NCI-H524 treated with DMSO at 0.1 percent for 48 hours (cell line): ENCODE measurements at places on chromosomes 2 and 18.

GRCh38 chr2:20584399-20585358 is 66.2 kb downstream of the HS1BP3 start:
- no peak for DNase-seq

DNA sequence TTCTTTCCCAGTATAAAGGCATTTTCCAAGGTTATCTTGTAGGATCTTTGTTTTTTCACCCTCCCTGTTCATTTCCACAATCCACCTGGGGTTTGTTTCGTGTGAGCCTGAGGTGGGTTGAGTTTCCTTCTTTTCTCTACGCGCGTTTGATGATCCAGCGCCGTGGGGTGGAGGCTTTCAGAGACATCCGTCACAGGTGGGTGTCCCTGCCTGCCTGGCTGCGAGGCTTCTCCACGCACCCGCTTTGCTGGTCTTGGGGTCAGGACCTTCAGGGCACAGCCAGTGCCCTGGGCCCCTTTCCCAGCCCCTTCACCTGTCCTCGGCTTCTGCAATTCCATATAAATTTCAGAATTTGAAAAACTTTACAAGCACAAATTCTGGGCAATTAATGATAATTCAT is 109.0 kb upstream of the ALKAL2 start:
- no peak for DNase-seq

DNA sequence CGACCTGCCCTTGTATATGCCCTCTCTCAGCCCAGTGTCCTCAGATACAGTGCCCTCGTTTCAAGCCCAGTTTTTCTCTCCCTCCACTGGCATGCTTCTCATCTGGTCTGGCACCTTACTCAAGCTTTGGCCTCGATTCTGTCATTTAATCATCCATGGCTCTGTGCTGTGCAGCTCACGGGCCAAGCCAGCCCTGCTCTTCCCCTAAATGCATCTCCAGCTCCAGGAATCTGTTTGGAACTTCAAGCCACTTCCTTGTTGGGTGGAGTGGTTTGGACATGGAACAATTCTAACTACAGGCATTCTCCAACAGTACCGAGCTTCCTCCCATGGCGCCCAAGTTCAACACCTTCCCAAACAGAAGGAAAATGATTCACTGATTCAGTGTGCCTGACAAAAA is 76.7 kb upstream of the ZNF397 start:
- no peak for DNase-seq

GRCh38 chr2:168182550-168183249 is 64.7 kb downstream of the STK39 start:
- DNase-seq: no peak

DNA sequence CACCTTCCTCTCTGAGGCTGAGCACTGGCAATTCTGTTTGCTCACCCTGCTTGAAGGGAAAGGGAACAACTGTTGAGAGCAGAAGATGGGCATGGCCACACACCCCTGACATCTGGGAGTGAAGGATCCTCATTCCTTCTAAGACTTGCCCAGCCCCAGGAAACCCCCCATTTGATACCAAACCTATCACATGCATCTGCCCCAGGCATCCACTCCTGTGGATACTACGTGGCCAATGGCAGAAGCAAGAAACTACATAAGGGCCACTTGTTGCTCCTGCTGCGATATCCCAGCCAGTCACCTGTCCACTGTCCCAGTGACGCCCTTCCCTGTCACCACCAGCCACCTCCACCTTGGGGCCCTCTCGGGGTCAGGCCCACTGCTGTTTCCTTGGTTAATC is 185.2 kb downstream of the SMAD2 start:
- no peak for DNase-seq

- DNase-seq: peak; percentile 85
These were observed 307.3 kb upstream of the FBXO11 start for GRCh38 chr2:48213646-48214045.

DNA sequence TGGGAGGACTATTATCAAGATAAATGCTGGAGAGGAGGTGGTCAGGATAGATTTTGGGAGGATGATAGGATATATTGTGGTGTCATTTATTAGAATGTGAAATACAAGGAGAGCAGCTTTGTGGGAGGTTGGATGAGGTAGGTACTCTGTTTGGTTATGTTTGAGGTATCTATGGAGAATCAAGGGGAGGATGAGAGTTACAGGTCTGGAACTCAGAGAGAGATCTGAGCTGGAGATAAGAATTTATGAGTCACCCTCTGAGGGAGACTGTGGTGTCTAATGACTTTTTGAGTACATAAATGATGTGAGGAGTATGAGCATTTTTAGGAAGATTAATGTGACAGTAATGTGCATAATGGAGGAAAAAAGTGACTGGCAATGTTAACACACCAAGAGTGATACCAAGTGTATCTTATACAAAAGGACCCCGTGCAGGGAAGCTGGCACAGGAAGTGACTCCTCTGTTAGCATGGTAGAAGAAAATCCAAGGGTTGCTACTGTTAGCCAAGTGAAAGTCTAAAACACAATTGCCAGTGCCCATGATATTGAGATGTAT is 48.2 kb downstream of the CRIM1 start:
- no peak for DNase-seq

- no peak for DNase-seq
These were observed 14.4 kb upstream of the STAT4 start for GRCh38 chr2:191165176-191165643.

DNA sequence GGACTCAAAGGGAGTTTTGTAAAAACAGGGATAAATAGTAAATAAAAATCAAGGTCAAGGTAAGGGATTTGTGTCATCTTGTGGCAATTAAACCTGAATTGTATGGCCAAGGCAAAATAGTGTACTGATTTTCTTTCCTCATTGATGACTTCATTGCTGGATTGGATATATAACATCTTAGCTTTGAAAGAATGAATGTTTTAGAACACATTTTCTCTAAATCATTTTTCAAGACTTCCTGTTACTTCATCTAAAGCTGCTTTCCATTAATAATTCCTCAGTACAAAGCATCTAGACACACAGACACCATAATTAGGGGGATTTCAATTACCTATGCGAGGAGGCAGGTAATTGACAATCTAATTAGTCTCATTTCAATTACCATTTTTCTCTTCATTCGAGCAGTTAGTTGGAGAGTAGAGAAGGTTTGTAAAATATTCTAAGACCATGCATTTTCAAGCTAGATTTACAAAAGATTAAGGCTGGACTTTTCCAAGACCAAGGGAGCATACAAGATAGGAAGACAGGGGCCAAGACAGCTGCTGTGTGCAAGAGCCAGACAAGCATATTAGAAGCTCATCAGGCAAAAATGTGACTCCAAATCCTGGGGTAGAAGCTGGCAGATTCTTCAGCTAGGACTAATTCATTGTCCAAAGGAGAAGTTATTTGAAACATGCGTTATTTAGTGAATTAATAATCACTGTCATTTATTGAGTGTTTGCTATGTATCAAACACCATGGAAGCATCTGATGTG is 253.6 kb downstream of the EPHA4 start:
- DNase-seq: no peak

DNA sequence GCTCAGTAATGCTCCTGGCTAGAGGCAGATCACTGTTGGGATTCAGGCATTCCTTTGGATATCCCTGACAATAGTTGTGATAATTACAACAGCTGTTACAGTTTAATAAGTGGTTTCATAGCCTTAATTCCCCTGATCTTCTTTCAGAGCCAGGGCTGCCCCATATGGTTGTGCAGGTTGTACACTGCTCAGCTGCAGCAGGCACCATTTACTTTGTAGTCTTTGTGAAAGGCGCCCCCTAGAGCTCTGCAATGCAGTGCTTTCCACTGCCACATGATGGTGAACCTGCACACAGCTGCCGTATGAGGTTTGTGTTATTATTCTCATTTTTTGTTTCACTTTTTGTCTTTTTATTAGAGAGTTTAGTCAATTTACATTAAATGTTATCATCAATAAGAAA is 239.1 kb downstream of the KCNS3 start:
- DNase-seq: peak; percentile 21

- no peak for DNase-seq
These were observed 171.2 kb downstream of the ANTXR1 start for GRCh38 chr2:69184224-69184623.

DNA sequence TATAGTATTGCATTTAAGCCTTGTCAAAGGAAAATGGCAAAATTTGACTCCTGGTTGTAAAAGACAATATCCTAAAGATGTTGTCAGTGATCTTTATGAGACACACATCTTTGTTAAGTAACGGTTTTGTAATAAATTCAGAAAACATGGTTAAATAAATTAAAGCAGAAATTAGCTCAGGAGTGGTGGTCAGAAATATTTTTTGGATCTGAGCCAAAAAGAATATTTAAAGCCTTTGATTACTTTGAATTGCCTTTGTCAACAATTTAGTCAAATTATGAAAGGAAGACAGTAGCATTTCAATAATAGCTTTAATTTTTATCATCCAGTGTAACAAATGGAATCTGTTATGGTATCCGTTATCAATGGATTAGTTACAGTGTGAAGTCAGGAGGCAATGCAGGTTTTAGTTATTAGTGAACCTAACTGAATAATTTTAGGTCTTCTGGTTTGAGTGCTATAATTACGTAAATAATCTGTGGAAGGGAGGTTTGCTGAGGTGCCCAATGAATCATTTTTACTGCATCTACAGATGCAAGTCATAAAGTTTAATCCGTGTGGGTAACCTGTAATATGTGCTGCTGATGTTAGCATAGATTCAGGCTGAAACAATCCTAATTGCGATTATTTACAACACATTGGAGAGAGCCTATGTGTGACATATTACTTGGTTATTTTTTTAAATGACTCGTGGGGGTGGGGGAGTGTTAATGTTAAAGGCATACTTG is 42.7 kb downstream of the SMAD4 start:
- no peak for DNase-seq

GRCh38 chr2:135132314-135132713 is 80.2 kb downstream of the RAB3GAP1 start:
- no peak for DNase-seq

- no peak for DNase-seq
These were observed 659.3 kb downstream of the ERBB4 start for GRCh38 chr2:211879323-211879722.
